DMS153 (cell line): ENCODE measurements at places on chromosomes 2 and 18.

- DNase-seq, result no peak
Measured at GRCh38 chr2:207279520-207279919, 113.8 kb upstream of the KLF7 start.

- DNase-seq, result no peak
Measured at GRCh38 chr2:10980071-10980470, 68.3 kb downstream of the KCNF1 start.

DNA sequence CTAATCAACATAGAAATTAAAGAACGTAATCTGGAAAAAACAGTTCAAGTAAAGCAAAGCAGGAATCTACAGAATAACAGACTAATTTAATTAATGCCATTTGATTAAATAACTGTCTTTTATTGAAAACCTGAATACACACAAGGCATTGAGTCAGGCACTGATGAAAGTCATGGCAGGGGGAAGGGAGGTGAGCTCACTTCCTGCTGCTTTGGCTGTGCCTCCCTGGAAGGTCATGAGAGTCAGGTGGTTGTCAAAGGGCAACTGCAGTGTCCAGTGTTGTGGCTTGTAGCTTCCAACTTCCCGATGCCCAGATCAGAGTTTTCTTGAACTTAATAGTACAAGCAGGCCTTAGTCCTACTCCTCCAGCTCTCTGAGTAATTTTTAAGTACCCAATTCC, 180.9 kb downstream of the PID1 start:
- no peak for DNase-seq

DNA sequence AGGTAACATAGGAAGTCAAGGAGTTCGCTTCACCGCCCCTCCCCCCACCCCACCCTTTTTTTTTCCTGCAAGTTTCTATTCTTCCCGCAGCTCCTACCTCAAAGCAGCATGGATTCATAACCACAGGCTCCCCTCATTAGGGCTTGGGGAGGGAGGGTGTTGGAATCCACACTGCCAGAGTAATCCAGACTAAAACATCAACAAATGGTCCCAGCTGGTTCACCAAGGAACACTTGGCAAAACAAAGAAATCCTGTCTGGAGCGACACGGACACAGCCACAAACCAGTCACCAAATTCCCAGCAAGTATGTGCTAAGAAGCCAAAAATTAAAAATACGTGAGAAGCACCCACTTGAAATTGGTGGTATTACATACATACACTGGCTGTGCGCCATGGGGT, 106.9 kb upstream of the PPP1CB start:
- no peak for DNase-seq

DNA sequence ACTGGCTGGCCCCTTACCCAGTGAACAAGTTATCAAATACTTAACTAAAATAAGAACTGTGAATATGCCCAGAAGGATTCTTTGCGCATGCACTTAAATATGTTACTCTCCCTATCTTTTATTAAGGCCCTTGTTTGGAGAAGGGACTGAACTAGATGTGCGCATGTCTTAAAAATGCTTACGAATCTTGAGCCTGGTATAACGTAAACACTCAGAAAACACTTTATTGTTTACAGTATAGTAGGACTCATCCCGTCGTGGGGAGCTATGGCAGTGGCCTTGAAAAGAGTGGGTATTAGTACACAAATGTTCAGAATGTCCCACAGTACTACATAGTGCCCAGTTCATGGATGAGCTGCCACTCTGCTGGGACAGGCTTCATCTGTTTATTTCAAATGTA, 75.9 kb upstream of the MAP4K3 start:
- no peak for DNase-seq
